ENCODE measurements at places on chromosomes 3 and 15.

DNA sequence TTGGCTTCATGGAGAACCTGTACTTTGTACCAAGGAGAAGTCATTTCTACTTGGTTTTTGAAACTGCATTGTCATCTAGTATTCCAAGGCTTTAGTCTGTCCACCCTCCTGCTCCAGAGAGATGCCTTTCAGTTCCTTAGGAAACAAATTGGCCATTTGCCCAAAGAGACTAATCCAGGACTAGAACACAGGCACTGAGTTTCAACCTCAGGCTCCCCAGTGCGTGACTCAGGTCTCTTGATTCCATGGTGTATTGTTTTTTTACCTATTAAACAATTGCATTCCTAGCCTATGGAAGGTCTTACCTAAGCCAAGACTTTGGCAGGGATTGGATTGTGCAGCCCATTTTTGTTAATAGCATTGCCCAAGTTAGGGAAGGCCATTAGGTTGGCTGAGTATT lies 214.8 kb upstream of the CTDSPL start:
- no peak for DNase-seq

DNA sequence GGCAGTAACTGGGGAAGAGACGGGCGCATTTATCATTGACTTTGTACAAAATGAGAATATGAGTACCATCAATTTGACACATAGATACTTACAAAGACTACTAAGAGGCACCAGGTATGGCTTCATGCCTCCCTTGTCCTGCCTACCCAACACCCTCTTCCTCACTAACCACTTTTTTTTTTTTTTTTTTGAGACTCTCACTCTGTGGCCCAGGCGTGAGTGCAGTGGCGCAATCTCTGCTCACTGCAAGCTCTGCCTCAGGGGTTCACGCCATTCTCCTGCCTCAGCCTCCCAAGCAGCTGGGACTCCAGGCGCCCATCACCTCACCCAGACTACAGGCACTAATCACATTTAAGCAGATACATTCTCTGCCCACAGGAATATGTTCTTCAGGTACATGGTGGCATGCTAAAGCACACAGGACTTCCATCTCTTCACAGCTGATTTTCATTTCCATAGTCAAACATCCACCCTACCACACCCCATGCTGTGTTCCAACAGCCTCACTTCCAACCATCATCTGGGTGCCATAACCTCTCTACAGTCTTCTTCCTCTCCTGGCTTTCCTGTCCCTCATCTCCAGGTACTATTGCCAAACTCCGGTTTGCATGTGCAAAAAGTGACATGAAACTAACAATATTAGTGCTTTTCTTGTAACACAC lies 41.7 kb downstream of the RAB27A start:
- DNase-seq, result no peak

- DNase-seq, result no peak
These were observed 61.4 kb downstream of the IGF2BP2 start for GRCh38 chr3:185763347-185764005.

DNA sequence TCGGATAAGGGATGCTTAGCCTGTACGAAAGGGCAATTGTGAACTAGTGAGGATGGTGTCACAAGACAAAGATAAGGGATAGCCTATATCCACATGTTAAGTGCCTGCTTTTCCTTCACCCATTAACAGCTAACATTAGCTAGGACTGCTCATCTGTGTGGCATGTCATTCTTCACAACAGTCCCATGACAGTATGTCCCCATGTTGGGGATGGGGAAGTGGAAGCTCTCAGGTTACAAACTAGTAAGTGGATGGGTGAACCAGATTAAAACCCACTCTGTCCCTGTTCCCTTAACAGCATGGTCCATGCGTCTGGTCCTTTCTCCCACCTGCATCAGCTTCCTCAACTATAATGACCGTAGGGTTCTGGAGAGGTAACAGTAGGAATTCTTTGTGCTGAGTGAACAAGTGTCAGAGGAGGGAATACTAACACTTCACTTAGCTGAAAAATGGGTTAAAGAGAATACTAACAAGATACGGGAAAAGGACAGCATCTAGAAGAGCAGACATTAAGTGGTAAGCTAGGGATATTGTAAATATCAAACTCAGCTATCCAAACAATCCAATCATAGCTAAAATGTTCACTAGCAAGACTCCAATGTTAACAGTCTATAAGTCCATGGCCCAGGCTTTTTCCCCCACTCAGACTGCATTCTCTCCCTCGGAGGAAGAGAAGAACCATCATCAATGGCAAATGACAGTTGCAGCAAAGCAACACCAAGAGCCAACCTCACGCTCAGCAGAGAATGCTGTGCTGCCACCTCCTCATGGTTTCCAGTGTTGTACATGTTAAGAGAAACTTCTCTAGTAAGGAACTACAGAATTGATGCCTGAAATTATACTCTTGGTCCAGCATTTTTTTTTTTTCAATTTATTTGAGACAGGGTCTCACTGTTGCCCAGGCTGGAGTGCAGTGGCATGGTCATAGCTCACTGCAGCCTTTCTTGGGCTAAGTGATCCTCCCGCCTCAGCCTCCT lies 5.0 kb downstream of the RPLP1 start:
- no peak for DNase-seq

GRCh38 chr15:68106656-68107055 lies 52.5 kb downstream of the PIAS1 start:
- no peak for DNase-seq

GRCh38 chr3:127822041-127822681 lies at the start of gene MGLL:
Gene MGLL, minus strand, starts transcription at chr3:127822515. Its CDS starts 197 bp downstream, at chr3:127822318.
- no peak for DNase-seq

GRCh38 chr3:98612587-98612986 lies 19.2 kb upstream of the CPOX start:
- no peak for DNase-seq

GRCh38 chr3:45131201-45131600 lies 15.0 kb downstream of the CDCP1 start:
- DNase-seq, result no peak

Data from inflammatory macrophage treated with lipopolysaccharide for 1 hour (primary cell).